NCI-H2171 (cell line): ENCODE measurements at places on chromosomes 16 and 17.

- no peak for DNase-seq
Measured at GRCh38 chr17:46152423-46152822, 40.8 kb downstream of the KANSL1 start.

DNA sequence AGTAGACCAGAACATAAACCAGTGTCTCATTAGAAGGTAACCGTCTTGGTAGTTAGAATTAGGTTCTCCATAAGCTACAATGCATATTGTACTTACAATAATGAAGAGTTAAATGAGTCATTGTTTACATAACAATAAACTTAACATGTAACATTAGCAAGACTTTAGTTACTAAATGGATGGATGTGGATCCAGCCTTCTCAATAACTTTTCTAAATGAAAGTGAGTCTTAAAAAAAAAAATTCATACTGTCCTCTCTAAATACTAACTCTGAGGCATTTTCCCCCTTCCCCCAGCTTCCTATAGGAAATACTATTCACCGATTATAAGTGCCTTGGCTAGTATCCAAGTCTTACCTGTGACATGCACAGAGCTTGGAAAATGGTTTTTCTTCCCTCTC, 155.3 kb downstream of the CYB561 start:
- no peak for DNase-seq

DNA sequence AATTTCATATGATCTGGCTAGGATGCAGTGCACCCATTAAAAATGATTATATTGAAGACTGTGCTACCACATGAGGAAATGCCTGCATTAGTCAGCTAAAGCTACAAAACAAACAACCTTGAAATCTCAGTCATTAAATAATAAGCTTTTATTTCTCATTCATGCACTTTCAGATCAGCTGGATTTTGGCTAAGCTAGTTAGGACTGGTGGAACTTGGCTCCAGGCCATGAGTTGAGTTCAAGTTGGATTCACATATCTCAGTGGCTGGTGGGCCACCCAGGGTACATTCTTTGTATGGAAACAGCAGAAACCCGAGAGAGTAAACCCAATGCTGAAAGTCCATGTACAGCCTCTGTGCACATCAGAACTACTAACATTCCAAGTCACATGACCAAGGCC, 6.4 kb upstream of the SLFN12L start:
- DNase-seq: no peak

DNA sequence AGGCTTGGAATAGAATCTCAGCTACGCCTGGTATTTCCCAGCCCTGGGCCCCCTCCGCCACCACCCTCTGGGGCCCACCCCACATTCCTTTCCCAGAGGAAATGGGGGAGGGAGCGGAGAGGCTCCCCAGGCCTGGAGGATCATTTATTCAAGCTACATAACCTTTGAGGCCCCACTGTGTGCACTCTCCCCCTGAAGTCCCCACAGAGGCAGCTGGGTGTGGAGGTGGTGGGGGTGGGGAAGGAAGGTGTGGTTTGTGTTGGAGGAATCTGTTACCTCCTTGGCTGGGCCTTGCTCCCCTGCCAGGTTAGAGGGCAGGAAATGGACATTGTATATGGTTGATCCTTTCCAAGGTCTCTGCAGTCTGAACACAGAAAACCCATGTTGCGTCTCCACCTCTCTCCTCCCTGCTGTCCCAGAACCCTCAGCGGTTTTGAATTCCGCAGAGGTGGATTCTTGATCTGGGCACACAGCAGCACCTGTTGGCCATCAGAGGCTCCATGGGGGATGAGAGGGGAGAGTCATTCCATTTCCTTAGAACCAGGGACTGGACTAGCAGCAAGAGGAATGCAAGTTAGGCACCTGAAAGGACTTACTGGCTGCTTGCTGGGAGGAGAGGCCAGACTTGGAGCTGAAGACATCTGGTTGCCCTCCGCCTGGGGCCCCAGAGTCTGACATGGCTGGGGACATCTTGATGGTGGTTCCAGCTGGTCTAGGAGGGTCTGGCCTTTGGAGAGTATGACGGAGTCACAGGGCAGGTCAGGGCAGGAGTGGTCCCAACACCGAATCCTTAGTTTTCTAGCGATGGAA, 23.0 kb downstream of the ARHGAP23 start:
- no peak for DNase-seq

GRCh38 chr16:88534638-88535190, 35.5 kb upstream of the ZC3H18 start:
- DNase-seq: no peak

- no peak for DNase-seq
Measured at GRCh38 chr16:9409560-9410493, 318.4 kb downstream of the HAPSTR1 start.

- DNase-seq: no peak
Measured at GRCh38 chr16:56980792-56981724, 8.3 kb upstream of the NLRC5 start.

GRCh38 chr17:75485688-75486087, 29.3 kb downstream of the TMEM94 start:
- no peak for DNase-seq

- no peak for DNase-seq
Measured at GRCh38 chr16:19696961-19697360, 21.1 kb downstream of the KNOP1 start.

GRCh38 chr17:44827863-44828262, 2.2 kb downstream of the GJC1 start:
- no peak for DNase-seq

DNA sequence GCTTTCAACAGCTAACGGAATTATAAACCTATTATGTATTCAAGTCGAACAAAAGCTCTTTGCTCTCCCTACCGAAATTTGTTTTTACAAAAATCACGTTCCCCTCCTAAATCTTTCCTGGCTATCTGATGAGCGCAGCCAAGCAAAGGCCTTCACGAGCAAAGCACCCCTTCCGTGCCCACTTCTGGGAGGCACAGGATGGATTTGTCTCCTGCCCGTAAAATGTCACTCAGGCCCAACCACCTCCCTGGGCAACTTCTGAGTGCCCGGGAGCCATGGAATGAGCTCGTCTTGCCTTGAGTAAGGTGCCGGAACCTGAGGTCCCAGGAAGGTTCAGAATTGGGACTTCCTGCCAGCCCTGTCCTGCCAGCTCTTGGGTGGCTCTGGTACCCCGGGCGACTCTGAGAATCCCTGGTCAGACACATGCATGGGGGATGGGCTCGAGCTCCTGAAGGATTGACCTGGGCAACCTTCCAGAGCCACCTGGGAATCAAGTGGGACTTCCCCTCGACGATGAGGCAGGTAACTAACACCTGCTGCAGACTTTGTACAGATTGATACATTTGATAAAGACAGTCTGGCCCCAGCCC, 19.8 kb downstream of the SLC7A5 start:
- DNase-seq: no peak
